Stimulated activated CD8-positive, alpha-beta memory T cell treated with anti-CD3 and anti-CD28 coated beads, Interleukin-15, amount 100 ng/mL, for 24 hours (primary cell): ENCODE measurements at places on chromosomes 5 and 9.

DNA sequence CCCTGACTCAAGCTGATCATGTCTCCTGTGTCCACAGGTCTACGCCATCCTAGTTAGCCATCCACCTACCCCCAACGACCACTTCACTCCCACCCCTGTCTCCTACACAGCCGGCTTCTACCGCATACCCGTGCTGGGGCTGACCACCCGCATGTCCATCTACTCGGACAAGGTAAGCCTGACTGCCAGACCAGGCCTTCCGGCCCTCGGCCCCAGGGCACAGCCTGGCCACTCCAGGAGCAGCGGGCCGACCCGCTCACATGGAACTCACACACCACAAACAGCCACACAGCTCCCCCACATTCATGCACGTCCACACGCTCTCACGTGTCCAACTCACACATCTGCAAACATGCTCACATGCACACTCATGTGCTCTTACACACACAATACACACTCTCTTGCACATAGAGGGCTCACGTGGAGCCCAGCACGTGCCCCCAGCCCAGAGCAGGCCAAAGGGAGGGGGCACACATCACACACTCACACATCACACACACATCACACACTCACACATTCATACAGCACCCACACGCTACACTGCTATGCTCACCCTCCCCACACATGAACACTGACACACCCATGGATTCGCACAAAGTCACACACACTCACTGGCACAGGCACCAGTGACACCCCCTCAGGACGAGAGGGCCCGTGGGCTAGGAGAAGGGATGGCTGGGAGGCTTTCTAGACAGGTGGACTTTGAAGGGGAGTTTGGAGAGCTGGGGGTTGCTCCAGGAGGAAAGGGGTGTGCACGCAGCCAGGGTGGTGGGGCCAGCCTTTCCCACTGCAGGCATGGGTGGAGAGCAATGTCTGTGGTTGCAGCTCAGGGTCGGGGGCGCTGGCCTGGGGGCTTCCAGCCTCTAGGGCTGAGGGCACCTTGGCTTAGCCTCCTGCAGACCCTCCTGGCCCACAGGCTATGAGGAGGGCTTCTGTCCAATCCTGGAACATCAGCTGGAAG, 3.3 kb downstream of the GRIN1 start:
- DNase-seq, result no peak

- DNase-seq, result no peak
Observed at GRCh38 chr5:104431981-104432380, 869.4 kb upstream of the NUDT12 start.

DNA sequence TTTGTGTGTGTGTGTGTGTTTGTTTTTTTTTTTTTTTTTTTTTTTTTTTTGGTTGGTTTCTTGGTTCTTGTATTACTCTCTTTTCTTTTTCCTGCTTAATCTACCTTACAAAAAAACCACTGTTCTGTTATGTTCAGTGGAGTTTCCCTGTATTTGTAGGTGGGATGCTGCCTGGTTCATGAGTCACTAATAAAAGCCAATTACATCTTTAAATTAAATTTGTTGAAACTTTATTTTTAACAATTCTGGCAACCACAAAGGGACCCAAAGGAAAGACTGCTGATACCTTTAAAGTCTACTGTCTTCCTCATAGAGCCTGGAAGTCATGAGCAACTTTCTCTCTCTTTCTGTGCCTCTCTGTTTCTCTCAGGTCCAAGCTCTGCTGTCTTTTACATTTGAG, 29.5 kb upstream of the RNF20 start:
- DNase-seq, result no peak

DNA sequence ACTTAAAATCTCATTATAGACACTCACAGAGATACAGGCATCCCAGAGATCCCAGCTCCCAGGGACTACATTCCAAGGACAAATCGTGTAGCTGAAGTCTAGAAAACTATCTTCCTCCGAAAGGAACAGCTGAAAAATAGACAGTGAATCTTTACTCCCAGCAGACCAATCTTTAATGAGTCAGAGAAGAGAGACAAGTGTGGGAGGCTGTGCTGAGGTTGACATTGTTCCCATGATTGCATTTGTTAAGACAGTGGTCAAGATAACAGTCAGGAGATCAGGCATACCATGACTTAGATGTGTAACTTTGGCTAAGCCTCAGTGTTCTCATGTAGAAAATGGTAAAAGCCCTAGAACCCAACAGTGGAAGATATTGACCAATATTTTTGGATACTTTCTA, 120.7 kb downstream of the PAPPA start:
- no peak for DNase-seq

DNA sequence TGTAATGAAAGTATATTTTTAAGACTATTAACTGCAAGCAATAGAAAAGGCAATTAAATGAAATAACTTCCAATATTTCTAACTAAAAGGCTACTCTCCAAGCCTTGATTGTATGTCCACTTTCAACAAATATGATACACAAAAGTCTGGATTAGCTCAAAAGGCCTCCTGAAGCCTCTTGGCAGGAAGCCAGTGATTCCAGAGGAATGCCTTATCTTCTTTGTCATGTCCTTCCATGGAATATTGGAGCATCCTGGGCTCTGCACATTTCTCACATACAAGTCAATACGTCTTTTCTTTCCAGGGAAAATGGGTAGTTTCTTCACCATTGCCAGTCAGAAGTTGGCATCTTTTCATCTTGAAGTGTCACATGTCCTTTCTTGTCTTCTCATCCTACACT, 357.8 kb downstream of the KDM4C start:
- DNase-seq, result no peak

DNA sequence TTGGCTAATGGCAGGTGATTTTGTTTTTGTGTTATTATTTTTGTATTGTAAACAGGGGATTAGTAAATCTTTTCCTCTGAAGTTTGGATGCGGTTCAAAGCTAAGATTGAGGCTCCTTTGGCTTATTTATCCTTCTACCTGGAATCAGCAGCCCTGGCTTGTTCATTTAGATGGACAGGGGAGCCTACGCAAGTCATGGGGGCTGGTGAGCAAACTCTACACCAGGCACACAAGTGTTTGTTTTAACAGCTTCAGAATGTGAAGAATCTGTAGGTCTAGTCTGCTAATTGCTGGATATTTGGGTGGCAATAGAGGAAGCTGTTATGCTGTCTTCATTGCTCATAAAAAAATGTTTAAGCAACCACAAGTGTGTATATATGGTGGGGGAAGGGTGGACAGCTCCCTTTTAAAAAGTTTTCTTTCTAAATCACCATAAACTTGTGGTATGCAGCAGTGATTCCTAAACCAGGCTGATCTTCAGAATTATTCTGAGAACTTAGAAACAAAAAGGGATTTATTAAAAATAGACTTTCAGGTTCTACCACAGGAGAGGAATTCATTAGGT, 20.7 kb downstream of the ZNF462 start:
- DNase-seq, result no peak

- DNase-seq, result no peak
Observed at GRCh38 chr5:153749960-153750359, 259.5 kb downstream of the GRIA1 start.
